ENCODE measurements at places on chromosomes 6 and 20. TPM values are rescaled to one million over a fixed set of nuclear protein-coding genes. Genes with fewer than 3 reads are reported as not detected.

HCRTR2 gene
- polyA plus RNA-seq, result 0.13 TPM

GRCh38 chr6:74447013-74447412, 751.0 kb downstream of the CD109 start:
- no peak for DNase-seq

DNA sequence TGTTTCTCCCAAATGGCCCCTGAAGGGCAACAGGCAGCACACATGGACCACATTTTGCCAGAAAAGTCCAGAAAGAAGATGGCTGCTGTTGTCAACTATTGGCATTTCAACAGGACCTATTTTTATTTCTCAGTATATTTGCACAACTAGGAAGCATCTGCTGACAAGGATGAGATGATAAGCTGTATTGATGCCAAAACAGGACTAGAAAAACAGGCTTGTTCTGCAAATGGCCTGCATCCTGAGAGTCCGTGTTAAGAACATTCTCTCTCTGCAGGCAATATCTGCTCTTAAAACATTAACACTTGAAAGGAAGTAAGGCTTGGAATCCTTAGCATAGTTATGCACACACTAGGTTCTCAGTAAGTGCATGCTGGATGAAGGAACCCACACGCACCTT, 283.7 kb downstream of the ESR1 start:
- DNase-seq, result no peak

DNA sequence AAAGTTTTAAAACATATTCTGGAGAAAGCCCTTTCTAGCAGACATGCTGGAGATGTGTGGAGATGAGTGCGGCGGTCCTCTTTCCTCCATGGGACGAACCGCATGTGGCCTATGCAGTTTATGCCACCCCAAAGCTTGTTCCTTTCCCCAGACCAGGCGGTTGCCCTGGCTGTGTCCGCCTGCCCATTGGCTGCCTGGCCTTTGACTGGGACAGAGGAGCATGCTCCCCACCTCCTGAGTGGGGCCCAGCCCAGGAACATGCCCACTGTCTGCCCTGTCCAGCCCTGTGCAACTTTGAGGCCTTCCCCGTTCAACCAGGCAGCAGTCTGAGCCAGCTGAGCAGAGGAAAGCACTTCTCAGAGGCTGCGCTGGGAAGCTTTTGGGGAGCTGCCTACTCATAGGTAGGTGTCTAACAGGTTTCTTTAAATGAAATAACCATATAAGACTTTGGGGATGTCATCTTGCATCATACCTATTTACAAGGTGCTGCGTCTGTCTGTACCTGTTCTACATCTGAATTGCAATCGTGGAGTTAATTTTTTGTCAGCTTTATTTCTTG, 20.6 kb downstream of the FOXC1 start:
- no peak for DNase-seq

DNA sequence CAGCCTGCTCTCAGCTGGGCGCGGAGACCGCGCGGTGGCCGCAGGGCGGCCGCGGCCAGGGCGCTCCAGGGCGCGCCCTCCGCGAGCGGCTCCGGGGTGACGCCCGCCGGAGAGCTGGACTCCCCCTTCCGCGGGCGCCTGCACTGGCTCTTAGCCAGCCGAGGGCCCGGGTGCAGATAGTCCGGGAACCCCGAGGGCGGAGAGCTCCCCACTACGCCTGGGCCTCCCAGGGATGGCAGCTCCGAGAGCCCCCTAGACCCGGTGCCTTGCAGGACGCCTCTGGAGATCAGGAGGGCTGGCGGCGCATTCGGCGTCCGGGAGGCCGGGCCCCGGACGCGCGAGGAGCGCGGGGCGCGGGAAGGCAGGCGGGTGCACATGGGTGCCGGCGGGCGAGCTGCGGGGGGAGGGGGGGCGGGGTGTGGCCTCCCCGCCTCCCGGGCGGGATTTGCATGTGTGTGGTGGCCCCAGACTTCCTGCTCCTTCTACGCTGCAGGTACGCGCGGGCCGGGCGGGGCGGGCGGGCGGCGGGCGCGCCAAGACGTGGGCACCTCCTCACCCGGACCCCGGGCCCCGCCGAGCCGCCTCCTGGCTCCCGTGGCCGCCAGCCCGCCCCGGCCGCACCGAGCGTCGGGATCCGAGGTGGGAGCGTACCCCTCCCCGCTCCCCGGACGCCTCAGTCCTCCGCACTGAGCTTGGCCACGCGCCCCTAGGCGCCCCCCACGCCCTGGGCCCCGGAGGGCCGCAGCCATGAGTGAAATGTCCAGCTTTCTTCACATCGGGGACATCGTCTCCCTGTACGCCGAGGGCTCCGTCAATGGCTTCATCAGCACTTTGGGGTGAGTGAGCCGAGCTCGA, at the start of gene ITPR3:
ITPR3 (plus strand) TSS at position 467 of the 855 bp plus-strand sequence; CDS start at position 748, 281 bp downstream.
- DNase-seq, result peak; percentile 73

- DNase-seq, result no peak
Measured at GRCh38 chr20:50318710-50319109, 128.1 kb downstream of the CEBPB start.

TLDC2 gene
- 2.5 TPM for polyA plus RNA-seq

- DNase-seq, result no peak
Measured at GRCh38 chr20:62228982-62229545, 9.0 kb upstream of the HRH3 start.

GRCh38 chr6:142381845-142382378, 80.1 kb downstream of the ADGRG6 start:
- no peak for DNase-seq

GRCh38 chr6:151014404-151015100, 149.1 kb downstream of the MTHFD1L start:
- peak; percentile 84 for DNase-seq

HSPA12B gene
- 31.8 TPM for polyA plus RNA-seq

DNA sequence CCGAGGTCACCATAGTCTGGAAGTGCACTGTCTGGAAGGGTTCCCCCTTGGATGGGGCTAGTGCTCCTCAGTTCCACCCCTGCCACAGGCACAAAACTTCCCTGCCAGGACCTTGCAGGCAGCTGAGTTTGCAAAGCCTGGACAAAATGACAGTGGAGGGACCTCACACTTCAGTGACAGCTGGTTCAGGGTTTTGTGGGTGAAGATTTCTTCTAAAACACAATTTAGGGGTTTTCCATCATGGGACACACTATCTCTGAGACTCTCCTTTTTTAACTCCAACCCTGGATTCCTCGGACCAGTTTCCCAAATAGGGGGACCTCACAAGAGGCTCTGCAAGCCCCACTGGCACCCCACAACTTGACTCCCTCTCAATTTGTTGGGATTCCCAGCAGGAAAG, 33.6 kb upstream of the PREX1 start:
- no peak for DNase-seq

DNA sequence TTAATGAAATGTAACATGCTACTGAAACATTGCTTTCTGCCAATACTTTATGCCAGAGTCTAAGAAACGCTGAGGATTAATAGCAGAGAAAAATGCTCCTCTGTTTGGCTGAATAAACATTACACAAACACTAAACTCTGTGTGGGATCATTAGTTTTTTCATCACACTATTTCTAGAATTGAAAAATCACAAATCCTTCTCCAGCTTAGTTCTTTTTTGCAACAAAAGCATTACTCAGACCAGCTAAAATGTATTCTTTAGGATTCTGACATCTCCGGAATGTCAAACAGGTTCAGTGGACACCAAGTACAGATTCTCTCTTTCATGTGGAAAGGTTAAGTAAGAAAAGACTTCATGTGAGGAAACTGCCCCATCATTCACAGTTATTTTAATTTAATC, 226.9 kb downstream of the SIM1 start:
- DNase-seq, result no peak

- DNase-seq, result no peak
Measured at GRCh38 chr6:86331265-86331840, 606.0 kb upstream of the HTR1E start.

TSBP1 gene
- 0.45 TPM for polyA plus RNA-seq

DNA sequence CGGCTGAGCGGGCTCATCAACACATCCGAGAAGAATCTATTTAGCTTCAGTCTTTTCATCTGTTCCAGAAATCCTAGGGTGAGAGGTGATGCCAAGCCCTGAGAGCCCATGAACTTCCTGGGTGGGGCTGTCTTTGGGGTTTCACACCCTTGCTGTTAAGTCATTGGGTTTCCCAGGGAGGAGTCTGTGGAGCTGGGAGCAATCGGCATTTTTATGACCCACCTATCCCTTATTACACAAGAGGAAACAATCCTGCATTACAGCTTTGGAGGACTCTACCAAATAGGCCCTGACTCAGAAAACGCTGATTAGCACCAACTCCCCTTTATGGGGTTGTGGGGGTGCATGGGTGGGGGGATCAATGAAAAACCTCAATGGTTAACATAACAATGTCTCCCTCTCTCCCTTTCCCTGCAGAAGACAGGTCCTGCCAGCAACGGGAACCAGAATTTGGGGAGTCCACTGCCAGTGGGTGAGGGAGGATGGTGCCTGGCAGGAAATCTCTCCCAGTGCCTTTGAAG, 46.3 kb downstream of the EZR start:
- no peak for DNase-seq

NOX3 gene
- polyA plus RNA-seq, result not detected

GRCh38 chr6:16355238-16355637, 116.9 kb downstream of the GMPR start:
- no peak for DNase-seq

DNA sequence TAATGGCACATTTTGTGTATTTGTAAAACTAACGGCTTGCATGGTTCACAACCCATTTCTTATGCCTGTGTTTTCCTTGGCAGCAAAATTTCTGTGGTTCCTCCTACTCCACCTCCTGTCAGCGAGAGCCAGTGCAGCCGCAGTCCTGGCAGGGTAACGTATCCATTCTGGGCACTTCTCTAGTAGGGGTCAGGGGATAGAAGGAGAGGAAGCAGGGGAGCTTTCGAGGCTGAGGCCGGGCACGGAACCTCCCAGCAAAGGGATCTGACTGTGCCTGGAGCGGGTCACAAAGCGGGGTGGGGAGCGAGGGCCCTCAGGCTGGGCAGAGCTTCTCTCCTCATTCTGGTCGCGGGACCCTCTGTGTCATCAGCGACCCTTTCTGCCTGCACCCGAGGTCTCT, 58.4 kb downstream of the SYTL3 start:
- no peak for DNase-seq

DNA sequence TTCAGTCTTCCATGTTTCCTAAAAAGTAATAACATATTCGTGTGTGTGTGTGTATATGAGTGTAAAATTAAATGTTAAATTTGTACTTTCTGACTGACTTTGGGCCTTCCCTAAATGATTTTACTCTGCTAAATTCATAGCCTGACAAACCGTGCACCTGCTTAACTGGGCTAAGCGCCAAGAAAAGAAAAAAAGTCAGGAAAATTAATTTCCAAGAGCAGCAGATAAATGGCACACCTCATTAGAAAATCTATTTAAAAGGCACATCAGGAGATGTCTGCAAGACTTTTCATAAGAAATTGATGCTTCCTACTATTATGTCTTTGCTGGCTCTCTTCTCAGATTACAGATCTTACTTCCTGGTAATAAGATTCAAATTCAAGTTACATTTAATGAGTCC, 72.4 kb downstream of the TRDN start:
- DNase-seq, result no peak

- DNase-seq, result no peak
Measured at GRCh38 chr20:53735536-53736050, 142.0 kb upstream of the ZNF217 start.

DNA sequence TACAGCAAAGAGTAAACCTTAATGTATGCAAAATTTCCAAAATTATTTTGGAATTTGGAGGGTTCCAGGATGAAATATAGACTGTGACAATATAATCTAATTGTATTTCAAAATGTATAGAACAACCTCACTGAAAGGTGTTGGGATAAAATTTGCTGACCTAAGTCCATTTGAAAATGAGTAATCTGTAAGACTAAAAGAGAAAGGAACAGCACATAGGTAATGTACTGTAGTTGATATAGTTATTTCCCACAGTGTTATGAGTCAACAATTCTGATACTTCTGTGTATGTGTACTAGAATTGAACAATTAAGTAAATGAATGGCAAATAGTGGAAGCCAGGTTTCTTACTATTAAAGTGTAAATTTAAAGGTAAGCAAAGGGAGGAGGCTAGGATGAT, 23.8 kb upstream of the ELOVL4 start:
- DNase-seq, result no peak

All from left lung (tissue), 14 donors.